ENCODE measurements at places on chromosomes 12 and 14.

- no peak for DNase-seq
Observed at GRCh38 chr12:113069751-113070116, 13.2 kb downstream of the DTX1 start.

DNA sequence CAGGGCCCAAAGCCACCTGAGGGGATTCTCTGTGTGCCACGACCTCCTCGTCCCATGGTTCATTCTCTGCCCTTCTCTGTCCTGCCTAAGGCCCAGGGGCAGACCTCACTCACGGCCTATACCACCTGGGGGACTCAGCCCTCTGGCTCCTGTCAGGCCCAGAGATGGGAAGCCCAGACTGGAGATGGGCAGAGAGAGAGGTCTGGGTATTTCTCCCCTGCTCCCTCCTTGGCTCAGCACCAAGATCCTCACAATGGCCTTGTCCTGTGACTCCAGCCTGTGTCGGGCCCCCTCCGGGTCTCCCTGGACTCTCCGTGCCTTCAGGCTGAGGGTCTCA lies 46.9 kb upstream of the BCL11B start:
- DNase-seq: no peak

DNA sequence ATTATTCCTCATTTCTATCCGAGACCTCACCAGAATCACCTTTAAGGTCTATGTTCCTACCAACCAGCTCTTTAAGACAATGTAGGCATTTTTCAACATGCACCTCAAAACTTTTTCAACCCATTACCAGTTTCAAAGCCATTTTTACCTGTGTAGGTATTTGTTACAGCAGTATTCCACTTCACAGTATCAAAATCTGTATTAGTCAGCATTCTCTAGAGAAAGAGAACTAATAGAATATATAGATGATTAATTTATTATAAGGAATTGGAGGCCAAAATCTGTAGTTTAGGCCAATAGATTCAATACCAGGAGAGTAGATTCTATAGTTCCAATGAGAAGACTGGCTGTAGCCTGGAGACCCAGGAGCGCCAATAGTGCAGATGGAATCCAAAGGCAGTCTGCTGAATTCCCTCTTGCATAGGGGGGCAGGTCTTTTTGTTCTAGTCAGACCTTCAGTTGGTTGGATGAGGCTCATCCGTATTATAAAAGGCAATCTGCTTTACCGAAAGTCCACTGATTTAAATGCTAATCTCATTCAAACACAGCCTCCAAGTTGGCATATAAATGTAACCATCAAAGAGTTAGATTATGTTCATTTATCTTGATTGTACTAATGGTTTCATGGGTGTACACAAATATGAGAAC lies 151.6 kb upstream of the SYT1 start:
- DNase-seq: no peak

DNA sequence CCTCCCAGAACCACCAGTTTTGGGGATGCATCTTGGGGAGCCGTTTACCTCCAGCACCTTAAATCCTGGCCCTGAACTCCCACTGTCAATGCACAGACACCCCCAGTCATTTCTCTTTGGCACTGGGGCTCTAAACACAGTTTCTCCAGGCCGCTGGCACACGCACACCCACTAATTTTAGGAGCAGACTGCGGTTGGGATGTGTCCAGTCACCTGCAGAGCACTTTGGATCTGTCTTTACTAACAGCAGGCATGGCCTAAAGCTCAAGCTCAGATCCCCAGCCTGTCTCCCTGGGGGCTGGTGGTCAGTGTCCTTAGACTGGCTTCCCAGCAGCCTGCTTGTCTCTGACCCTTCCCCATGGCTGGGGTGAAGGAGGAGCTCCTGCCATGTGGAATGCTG lies 49.9 kb downstream of the SYNE3 start:
- DNase-seq: no peak

GRCh38 chr12:93943780-93944179 lies 204.6 kb upstream of the PLXNC1 start:
- peak; percentile 69 for DNase-seq

DNA sequence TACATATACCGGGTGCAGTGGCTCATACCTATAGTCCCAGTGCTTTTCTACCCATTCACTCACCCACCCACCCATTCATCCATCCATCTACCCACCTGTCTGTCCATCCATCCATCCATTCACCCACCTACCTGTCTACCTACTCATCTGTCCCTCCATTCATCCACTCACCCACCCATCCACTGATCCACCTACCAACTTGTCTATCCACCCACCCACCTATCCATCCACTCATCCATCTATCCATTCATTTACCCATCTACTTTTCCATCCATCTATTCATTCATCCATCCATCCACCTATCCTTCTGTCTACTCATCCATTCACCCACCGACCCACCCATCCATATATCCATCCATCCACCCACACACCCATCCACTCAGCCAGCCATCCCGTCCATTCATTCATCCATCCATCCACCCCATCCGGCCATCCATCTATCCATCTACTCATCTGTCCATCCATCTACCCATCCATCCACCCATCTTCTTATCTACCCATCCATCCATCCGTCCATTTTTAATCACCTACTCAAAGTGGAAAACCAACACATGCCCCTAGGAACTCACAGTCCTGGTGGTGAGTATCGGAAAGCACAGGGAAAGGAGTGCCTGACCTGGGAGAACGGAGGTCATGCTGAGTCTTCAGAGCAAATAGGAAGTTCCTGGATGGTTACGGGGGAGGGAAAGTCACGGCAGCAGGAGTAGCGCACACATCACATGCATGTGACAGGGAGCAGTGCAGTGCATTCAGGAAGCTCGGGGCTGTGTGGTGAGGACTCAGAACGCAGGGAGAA lies 20.0 kb downstream of the DDX51 start:
- no peak for DNase-seq

DNA sequence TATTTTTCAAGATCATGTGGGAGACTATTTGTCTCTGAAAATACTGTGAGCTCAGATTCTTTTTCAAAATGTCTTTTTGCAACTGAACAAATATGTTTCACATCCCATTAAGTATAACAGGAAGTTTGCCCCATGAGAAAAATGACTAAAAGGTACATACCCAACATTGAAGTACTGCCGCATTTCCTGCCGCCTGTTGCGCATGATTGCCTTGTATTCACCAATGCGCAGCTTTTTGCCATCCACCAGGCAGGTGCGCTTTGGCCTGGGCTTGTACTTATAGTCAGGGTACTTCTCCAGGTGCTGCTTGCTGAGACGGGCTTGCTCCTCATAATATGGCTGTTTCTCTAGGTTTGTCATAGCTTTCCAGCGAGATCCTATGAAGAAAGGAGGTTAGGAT lies 413.2 kb downstream of the SOX5 start:
- DNase-seq: no peak

GRCh38 chr12:57266681-57267080 lies 15.7 kb upstream of the STAC3 start:
- DNase-seq: no peak

- DNase-seq: no peak
Observed at GRCh38 chr14:64963611-64964010, 8.5 kb downstream of the RAB15 start.

- DNase-seq: no peak
Observed at GRCh38 chr12:43237238-43237879, 314.6 kb downstream of the ADAMTS20 start.

GRCh38 chr14:93323600-93324174 lies 9.1 kb downstream of the BTBD7 start:
- DNase-seq: no peak

- no peak for DNase-seq
Observed at GRCh38 chr12:92421042-92421441, 275.4 kb upstream of the BTG1 start.

DNA sequence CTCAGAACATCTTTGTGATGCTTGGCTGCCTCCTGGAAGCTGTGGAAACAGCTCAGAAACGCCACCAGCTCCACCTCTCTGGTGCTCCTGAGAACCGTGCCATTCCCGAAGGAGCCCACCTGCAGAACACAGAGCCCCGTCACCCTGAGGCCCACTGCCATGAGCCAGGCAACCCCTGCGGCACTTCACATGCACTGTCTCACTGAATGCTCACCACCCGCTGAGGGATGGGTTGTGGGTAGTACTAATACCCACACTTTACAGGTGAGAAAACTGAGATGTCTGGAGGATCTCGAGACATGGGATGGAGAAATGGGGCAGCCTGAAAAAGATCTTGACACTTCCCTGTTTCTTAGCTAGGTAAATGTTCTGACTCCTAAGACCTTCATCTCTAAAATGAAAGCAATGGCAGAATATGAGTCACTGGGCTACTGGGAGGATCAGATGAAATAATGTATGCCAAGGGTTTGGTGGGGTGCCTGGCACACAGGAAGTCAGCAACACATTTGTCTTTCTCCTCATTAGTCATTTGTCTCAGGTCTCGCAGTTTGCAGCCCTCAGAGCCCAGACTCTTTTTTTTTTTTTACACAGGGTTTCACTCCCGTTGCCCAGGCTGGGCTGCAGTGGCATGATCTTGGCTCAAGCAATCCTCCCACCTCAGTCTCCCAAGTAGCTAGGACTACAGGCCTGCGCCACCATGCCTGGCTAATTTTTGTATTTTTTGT lies 5.3 kb downstream of the OASL start:
- peak; percentile 17 for DNase-seq

GRCh38 chr12:31016057-31016456 lies 57.6 kb upstream of the DDX11 start:
- no peak for DNase-seq

DNA sequence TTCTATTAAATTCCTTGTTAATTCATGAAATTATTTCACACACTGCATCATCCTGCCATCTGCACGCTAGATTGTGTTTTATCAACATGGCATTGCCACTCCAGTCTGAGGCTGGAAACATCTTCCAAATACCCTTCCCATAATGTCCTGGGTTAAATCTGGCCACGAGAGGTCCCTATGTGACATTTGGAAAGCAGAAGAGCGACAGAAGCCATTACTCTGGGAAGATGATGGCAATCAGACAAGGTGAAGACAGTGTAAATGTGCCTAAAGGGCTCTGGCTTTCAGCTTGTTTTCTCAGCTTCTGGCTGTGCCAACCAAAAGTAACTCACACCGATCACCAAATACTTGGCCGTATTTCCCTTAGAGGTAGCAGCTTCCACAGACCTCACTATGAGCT lies 144.8 kb downstream of the CAPZA3 start:
- no peak for DNase-seq

GRCh38 chr14:69972755-69973154 lies 93.5 kb downstream of the SMOC1 start:
- DNase-seq: no peak

DNA sequence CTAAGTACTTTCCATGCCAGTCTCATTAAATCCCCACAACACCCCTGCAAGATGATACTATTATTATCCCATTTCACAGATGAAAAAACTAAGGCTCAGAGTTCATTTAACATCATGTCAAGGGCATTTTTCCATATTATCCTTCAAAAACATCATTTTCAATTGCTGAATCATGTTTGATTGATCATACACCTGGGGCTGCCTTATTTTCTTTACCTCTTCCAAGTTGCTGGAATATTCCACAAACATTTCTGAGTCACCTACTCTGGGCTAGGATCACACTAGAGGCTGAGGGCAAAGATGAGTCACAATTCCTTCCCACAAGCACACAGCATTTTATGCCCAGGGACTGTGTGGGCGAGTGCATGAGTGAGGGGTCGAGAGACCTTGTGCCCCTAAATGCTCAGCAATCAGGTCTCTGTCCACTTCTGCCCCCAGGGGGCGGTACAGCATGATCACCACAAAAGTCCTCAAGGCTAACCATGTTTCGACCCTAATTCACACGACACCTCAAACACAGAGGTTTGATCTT lies 14.1 kb upstream of the TMEM119 start:
- DNase-seq: peak; percentile 78

- no peak for DNase-seq
Observed at GRCh38 chr14:34056046-34056445, 105.2 kb upstream of the EGLN3 start.

DNA sequence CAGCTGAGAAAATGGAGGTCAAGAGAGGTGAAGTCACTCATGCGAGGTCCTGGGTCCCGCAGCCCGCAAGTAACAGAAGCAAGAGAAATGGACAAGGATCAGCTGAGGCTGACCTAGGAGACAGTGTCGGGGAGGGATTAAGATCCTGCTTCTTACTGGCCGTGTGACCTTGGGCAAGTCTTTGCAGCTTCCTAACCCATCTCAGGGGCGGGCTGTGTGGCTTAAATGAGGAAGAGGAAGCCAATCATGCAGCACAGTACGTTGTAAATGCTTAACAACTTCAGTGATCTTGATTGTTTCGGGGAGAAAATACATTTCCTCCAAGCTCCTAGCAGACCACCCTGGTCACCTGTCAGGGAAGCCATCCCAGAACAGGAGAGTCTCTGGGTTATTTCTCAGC lies 7.1 kb upstream of the PGF start:
- DNase-seq: no peak

DNA sequence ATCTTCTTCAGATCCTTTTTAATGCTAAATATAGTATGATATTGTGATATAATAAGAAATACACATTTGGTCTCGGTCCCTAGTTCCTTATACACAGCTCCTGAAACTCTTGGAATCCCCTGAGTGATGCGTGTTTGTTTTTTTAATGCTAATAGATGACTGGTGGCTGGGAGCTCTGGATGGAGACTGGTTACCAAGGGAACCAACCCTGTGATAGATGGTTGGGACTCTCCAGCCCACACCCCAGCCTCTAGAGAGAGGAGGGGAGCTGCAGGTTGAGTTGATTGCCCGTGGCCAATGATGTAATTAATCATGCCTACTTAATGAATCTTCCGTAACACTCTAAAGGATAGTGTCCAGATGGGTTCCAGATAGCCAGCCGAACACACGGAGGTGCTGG lies 140.6 kb downstream of the FBXL14 start:
- DNase-seq: no peak

DNA sequence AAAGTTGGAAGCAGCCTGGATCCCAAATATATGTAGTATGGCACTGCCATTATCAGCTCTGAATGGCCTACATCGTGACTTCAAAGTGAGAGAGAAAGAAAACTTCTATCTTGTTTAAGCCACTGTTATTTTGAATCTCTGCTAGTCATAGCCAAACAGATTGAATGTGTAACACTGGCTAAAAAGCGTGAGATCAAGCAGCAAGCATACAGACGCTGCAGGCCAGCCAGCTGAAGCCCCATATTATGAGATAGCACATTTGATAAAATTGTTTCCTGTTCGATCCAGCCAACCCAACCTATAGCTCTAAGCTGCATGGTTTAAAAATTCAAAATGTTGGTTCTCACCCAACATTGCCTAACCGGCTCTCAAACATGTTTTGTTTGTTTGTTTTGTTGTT lies 95.0 kb downstream of the DUSP6 start:
- DNase-seq: no peak

- DNase-seq: no peak
Observed at GRCh38 chr12:5971194-5971850, 26.3 kb upstream of the ANO2 start.

GRCh38 chr12:69922999-69923398 lies 98.0 kb downstream of the MYRFL start:
- no peak for DNase-seq
